ENCODE measurements at places on chromosomes 13 and 19.

DNA sequence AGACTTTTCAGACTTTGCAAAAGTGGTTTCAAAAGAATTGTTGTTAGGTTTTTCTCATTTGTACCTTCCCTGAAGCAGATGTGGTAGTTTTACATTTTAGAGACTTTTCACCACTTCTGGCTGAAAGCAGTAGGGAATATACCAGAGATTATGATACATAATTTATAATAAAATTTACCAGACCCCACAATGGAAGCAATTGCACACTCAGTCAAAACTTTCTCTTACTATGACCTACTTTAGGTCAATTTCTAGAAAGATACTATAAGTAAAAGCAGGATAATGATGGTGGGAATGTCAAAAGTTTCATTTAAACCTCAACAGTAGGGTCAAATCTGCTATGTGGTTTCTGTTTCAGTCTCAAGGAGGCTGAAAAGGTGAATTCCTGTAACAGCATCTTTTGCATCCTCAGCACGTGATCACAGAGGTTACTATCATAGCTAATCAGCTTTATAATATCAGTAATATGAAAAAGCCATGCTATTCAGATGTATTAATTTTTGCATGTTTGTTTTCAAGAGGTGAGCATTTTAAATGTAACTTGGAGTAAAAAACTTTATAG lies 26.9 kb downstream of the PCCA start:
- no peak for DNase-seq

DNA sequence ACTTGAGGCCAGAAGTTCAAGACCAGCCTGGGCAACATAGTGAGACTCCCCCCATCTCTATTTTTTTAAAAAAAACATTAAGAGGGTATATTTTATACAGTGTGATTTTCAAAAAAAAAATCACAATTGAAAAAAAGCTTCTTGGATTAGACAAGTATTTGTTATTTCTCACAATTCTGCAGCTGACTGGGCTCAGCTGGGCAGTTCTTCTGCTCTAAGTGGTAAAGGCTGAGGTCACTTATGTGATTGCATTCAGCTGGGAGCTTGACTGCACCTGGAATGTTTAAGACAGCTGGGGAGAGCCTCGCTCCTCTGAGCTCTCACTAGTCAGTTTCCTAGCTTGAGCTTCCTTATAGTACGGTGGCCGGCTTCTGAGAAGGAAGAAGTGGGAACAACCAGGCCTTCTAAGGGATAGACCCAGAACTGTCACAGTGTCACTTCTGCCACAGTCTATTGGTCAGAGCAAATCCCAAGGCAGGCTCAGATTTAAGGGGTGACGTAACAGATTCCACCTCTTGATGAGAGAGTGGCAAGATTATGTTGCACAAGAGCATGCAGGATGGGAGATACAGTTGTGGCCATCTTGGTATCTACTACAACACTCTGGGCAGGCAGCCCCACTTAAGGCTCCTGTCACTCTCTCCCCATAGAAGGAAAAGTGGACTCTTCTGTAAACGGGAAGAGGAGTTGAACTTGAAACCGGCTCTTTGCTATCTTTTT lies 19.7 kb upstream of the IRGC start:
- DNase-seq: no peak

- no peak for DNase-seq
Measured at GRCh38 chr19:51364200-51365106, 1.7 kb downstream of the ETFB start.

DNA sequence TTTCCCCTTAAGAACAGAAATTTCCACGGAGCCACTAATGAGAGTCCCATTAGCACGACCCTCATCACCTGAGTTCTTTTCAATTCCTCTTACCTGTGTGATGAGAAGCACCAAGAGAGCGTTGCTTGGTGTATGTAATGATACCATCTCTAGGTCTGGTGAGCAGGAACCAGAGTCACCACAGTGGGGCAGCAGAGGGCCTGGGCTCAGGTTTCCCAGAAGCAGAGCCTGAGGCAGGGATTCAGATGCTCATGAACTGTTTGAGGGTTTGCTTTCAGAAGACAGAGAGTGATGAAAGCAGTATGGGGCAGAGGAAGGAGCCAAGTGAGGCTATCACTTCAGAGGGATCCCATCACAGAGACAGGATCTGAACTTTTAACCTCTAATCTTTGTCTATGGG lies 3.1 kb upstream of the PTPRH start:
- no peak for DNase-seq

- DNase-seq: no peak
Measured at GRCh38 chr13:111470933-111471332, 150.5 kb downstream of the TEX29 start.

- peak; percentile 48 for DNase-seq
Measured at GRCh38 chr19:397321-397720, 11.6 kb downstream of the C2CD4C start.

GRCh38 chr13:55067946-55068345 lies 2039.3 kb downstream of the OLFM4 start:
- no peak for DNase-seq

GRCh38 chr13:22903925-22904324 lies 276.9 kb upstream of the SGCG start:
- DNase-seq: no peak

DNA sequence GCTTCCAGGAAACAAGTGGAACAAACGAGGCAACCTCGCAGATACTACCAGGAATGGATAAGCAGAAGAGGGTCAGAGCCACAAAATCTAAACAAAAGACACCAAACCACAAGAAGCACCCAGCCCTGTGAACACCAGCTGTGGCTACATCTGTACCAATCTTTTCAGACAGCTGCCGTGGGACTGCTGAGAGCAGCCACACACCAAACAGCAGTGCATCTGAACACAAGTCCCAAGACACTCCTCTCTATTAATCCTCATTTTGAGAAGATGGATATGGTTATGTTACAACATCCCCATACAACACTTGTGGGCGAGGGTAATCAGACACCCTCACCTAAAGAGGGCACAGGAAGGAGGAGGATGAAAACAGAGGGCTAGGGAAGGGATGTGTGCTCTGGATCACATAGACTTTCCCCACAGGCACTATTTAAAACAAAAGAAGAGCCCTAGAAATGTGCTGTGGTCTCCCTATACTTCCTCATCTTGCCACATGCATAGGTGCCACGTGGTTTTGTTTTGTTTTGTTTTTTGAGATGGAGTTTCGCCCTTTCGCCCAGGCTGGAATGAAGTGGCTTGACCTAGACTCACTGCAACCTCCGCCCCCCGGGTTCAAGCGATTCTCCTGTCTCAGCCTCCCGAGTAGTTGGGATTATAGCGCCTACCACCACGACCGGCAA lies 41.6 kb upstream of the ZNF14 start:
- no peak for DNase-seq

GRCh38 chr13:48593536-48593935 lies 60.2 kb upstream of the CYSLTR2 start:
- DNase-seq: no peak

- DNase-seq: no peak
Measured at GRCh38 chr13:27203186-27203585, 31.6 kb upstream of the USP12 start.

- no peak for DNase-seq
Measured at GRCh38 chr19:39024875-39025641, 7.3 kb downstream of the FBXO27 start.

GRCh38 chr13:80881495-80881894 lies 540.6 kb upstream of the SPRY2 start:
- DNase-seq: no peak

GRCh38 chr13:110883542-110883941 lies 31.3 kb downstream of the ANKRD10 start:
- DNase-seq: no peak

- DNase-seq: no peak
Measured at GRCh38 chr19:43441716-43442115, 23.7 kb downstream of the LYPD3 start.

DNA sequence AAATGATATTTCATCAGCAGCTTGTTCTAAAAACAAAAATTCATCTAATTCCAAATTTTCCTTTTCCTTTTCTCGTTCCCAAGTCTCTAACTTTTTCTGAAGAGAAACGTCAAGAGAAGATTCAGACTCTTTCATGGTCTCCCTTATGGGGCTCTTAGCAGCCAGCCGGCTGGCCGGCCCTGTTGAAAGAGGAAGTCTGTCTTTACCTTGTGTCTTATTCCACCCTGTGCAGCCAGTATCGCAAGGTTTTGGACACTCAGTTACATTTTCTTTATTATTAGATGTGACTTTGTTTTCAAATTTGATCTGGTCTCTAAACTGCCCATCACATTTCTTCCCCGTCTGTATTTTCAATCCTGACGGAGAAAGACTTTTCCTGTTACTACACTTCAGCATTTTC lies 142.3 kb downstream of the RNF17 start:
- DNase-seq: no peak

GRCh38 chr13:40987606-40988280 lies 31.4 kb downstream of the ELF1 start:
- DNase-seq: no peak

- DNase-seq: no peak
Measured at GRCh38 chr19:30316560-30317106, 55.6 kb upstream of the ZNF536 start.

- peak; percentile 18 for DNase-seq
Measured at GRCh38 chr19:30083701-30084156, 141.7 kb downstream of the URI1 start.

- no peak for DNase-seq
Measured at GRCh38 chr13:111316161-111316730, 4.2 kb upstream of the TEX29 start.

DNA sequence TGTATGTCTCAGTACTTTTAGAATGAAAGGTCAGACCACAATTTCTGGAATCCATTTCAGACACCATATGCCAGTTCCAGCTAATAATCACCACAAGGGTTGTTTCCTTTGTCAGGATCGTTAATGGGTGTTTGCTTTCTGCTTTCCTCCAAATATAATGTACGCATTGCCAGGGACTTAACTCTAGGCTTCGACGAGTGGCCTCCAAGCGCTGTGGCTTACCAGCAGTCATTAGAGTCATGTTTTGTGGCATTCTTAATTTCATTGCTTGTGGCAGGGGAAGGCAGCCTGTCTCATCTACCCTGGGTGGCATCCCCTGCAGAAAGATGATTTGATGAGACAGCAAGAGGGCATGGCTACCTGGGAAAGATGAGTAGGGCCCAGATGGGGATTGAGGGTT lies 22.5 kb downstream of the SAFB start:
- no peak for DNase-seq

DNA sequence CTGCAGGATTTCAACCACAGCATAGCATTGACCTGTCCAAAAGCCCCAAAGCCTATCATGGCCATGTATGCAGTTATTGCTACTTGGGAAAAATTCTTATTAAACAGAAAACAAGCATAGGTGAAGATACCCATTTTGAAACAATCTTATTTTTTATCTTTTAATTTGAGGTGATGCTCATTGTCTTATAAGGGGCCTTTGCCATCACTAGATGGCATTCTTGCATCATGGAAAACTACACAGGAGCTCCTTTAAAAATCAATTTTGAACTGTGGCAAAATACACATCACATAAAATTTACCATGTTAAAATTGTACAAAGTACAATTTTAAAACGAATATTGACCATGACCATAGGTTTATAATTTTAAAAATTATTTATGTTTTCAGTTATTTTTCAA lies 38.9 kb upstream of the ZNF835 start:
- no peak for DNase-seq

- no peak for DNase-seq
Measured at GRCh38 chr13:104625201-104625600, 1559.0 kb upstream of the SLC10A2 start.

DNA sequence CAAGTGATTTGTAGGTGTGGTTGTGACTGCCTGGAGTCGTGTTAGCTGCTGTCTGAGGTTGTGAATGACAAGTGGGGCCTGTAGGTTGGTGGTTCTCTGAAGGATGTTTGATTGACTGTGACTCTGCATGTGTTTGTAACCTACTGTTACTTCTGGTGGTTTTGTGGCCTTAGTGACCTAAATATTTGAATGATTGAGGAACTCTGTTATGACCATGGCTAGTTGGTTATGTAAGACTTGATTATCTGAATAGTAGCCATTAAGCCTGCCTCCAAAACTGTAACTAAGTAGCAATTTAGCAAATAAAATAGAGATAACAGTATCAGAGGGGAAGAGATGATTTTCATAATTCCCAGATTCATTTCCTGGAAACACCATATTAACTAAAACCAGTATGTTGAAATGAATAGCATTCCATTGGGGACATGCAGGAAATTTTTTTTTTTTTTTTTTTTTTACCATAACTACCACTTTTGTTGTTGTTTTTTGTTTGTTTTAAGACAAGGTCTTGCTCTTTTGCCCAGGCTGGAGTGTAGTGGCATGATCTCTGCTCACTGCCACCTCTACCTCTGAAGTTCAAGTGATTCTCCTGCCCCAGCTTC lies 865 bp downstream of the ZNF382 start:
- no peak for DNase-seq

- DNase-seq: peak; percentile 39
Measured at GRCh38 chr13:113103646-113104045, 1.9 kb upstream of the F7 start.

DNA sequence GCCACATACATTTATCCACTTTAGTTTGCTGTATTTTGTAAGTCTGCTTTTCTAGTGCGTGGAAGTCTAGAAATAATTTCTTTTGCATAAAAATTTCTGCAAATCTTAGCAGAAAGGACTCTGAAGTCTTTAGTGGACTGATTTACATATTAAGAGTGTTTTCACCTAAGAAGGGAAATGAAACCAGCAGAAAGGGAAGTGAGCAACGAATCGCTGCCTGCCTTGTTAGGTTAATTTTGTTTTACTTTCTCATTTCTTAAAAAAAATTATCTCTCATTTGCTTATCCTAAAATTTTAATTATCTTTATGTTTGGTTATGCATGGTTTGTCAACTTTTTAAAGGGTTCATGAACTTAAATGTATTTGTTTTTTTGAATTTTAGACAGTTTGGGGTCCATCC lies 767 bp upstream of the GPR18 start:
- no peak for DNase-seq

GRCh38 chr19:42345191-42345812 lies 19.9 kb downstream of the MEGF8 start:
- no peak for DNase-seq

DNA sequence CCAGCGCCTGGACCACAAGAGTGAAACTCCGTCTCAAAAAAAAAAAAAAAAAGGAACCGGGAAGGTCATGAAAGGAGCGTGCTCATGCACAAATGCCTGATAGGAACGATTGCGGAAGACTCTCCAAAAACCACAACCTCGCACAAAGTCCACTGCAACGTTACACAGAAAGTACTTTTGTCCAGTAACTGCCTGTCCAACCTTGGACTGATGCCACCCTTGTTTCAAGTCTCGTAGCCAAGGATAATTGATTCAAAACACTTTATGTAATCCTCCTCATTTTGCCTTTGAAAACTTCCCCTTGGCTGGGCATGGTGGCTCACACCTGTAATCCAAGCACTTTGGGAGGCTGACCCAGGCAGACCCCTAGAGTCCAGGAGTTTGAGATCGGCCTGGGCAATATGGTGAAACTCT lies 13.7 kb downstream of the LGALS7 start:
- DNase-seq: no peak

DNA sequence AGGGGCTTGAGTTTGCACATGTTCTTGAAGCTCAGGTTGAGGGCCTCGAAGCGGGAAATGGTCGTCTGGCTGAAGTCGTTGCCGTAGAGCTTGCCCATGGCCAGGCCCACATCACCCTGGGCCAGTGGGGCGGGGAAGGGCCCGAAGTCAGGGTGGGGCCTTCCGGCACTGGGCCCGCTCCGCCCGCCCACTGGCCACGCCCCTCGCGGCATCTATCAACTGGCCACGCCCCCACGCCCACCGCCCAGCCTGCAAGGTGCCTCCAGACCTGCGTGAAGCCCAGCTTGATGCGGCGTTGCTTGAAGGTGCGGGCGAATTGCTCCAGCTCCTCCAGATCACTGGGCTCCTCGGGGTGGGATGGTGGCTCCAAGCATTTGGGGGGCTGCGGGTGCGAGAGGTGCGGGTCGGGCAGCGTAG lies 19.9 kb downstream of the ZNF574 start:
- no peak for DNase-seq

- DNase-seq: no peak
Measured at GRCh38 chr13:29081036-29081435, 260.9 kb downstream of the MTUS2 start.
